Cardiac fibroblast (primary cell): ENCODE measurements at places on chromosomes 3 and 15.

DNA sequence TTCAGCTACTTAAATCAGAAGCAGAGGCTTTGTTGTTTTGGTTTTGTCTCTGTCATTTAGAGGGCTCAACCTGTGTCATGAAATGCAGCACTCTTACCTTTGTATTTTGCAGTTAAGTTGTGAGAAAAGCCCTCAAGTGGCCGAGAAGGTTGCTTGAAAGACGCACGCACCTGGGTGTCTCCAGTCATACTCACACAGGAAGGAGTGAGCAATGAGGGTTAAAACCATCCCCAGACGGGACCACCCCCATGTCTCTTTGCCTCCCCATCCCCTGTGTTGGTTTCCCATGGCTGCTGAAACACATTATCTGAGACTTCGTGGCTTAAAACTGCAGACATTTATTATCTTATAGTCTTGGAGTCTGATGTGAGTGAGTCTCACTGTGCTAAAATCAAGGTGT lies 376.1 kb upstream of the CFAP20DC start:
- DNase-seq: no peak

GRCh38 chr3:189727898-189728297 lies 96.7 kb downstream of the TP63 start:
- DNase-seq: peak; percentile 73

- DNase-seq: no peak
These were observed 27.9 kb upstream of the SNRPA1 start for GRCh38 chr15:101322854-101323477.

DNA sequence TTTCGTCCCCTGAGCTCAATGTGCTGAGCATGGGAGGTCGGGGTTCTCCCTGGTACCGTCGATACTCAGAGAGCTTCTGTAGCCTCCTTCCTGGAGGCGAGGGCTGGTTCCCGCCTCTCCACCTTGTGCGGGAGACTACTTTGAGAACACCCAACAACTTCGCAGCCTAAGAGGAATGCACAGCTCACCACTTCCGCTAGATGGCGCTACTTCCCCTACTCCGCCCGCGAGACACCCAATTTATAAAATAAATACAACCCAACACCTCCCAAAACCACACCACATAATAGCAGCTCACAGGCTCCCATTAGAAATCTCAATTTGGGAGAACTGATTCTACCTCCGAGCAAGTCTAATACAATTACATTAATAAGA lies 1.2 kb downstream of the RGMA start:
- peak; percentile 70 for DNase-seq

DNA sequence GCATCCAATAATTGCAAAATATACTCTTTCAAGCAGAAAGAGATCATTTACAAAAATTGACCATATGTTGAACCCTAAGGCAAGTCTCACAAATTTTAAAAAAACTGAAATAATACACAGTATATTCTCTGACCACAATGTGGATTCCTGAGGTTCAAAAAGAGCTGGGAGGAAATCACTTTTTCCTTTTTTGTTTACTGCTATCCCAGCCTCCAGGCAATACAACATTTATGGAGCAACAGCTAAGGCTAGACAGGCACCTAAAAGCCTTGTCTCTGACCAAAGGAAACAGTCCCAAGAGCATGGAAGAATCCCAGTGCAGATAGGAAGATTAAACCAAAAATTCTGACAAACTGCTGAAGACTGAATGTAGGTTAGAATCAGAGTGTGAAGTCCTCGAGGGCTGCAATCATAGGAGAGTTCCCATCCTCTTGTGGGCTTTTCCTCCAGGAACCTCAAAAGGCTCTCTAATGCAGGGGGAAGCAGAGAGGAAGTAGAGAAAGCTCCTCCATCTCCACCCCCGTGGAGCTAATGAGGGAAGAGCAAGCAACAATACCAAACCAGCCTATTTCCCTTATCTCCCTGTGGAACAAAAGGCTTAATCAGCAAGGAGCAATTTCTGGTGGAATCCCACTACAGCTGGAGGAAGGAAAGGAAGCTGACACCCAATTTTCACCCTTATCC lies 57.0 kb downstream of the TMCC1 start:
- no peak for DNase-seq

GRCh38 chr3:156551261-156551660 lies 3.7 kb downstream of the SSR3 start:
- no peak for DNase-seq

- DNase-seq: peak; percentile 2
These were observed 74.0 kb downstream of the SRGAP3 start for GRCh38 chr3:9175421-9175820.

GRCh38 chr15:69032031-69032430 lies 17.5 kb downstream of the NOX5 start:
- no peak for DNase-seq

DNA sequence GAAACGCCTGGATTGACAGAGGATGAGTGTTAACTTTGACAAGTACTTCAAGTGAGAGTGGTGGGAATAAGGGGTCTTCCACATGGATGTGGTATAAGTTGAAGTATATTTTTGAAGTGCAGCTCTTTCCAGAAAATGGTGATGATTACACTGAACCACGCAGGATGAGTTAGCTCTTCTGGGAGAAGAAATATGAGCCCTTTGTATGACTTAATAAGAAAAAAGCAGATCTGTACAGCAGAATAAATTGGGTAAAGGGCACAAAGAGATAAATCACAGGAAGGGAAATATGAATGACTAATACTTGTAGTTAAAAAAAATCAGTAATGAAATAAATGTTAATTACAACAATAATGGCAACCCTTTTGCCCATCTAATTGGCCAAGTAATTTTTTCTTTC lies 1.3 kb downstream of the CCR3 start:
- no peak for DNase-seq

- DNase-seq: peak; percentile 38
These were observed 109.2 kb upstream of the TPM1 start for GRCh38 chr15:62933386-62933785.

DNA sequence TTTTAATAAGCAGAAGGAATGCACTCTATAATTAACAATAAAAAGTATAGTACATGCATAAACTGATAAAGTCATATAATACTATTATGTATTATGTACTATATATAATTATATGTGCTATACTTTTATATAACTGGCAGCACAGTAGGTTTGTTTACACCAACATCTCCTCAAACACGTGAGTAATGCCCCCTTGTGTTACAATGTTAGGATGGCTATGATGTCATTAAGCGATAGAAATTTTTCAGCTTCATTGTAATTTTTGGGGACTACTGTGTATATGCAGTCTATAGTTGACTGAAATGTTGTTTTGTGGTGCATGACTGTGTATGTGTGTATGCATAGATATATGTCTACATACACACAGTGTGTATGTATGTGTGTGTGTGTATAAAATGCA lies 100.6 kb downstream of the SLMAP start:
- peak; percentile 41 for DNase-seq
